ENCODE measurements at places on chromosomes 1 and 21.
A peak's percentile ranks its signal among the peaks of the same experiment; 100 is the strongest.

GRCh38 chr1:154951901-154952657 is 3.8 kb downstream of the PBXIP1 start:
- DNase-seq, result no peak

DNA sequence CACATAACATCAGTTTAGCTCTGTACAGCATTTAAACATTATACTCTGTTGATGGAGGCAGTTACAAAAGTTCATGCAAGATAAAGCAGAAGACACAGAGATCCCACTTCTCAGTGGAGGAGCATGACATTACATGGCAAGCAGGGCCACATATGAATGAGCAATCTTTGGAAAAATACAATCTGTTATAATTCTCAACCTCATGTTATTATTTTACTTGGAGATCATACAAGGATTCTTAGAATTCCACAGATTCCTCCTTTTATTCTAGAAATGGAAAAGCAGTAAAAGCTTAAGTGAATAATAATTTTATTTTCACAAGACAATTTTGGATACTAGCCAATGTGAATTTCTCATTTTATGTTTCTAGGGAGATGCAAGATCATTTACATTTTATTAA is 66.6 kb downstream of the IFI44 start:
- DNase-seq, result no peak

- DNase-seq, result peak; percentile 1
These were observed 75.2 kb upstream of the TEKT2 start for GRCh38 chr1:36008546-36009197.

GRCh38 chr1:41274752-41275545 is 32.8 kb upstream of the SCMH1 start:
- DNase-seq, result no peak

DNA sequence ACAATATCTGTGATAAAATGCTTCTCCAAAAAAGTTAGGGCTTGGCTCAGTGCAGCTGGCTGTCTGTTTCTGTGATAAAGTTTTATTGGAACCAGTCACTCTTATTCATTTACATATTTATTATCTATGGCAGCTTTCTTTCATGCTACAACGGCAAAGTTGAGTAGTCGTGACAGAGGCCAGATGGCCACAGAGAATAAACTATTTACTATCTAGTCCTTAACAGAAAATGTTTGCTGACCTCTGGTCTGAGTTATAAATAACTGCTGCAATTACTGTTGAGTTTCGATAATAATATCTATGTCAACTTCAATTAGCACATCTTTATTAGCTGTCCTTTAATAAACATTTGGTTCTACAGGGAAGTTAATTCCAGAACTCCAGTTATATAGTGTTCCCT is 180.2 kb upstream of the RUNX1 start:
- no peak for DNase-seq

DNA sequence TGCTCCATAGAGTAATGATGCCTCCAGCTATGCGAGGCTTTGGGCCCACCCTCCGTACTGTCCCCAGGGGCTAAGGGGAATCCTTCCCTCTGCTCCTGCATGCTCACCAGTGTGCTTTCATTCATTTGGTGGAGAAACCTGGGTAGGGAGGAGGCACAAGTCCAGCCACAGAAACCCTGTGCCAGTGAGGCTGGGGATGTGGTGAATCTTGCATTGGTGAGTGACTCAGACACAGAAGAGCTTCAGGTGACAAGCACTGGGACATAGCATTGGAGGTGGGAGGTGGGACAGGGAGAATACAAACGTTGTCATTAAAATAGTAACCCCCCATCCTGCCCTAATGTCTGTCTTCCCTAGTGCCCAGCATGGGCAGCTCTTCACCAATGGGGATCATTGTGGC is 5.2 kb downstream of the FCGR2A start:
- DNase-seq, result no peak

- no peak for DNase-seq
These were observed 4.8 kb downstream of the RUNX3 start for GRCh38 chr1:24925082-24925779.

DNA sequence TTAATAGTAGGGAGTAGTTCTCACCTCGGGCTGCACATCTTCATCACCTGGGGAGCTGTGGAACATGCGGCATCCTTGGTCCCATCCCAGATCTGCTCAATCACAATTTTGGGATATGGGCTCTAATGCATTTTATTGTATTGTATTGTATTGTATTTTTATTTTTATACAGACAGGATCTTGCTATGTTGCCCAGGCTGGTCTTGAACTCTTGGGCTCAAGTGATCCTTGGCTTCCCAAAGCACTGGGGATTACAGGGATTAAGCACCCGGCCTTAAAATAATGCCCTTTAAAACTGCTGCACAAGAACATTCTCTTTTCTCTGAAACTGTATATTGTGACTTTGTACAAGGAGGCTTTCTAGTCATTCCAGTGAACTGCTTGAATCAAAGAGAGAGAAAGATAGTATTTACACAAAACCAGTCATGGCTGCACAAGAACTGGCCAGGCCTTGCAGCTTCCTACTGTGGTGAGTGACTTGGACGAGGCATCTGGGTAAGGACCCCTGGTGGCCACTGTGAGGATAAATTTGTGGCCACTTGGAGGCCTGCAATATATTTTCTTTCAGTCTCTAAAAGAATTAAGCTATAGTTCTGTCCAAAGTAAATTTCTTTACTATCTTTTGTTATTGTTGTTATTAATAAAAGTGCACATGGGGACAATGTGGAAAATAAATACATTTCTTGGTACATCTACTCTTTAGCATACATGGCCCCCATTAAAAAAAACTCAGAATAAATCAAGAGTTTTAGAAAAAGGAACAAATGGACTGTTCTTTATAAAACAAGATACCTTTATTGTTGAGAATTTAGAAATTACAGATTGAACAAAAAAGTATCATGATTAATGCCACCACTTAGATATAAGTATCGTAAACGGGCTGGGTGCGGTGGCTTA is 48.0 kb downstream of the TBCE start:
- peak; percentile 83 for DNase-seq

GRCh38 chr1:168297019-168297730 is 16.5 kb downstream of the TBX19 start:
- no peak for DNase-seq

DNA sequence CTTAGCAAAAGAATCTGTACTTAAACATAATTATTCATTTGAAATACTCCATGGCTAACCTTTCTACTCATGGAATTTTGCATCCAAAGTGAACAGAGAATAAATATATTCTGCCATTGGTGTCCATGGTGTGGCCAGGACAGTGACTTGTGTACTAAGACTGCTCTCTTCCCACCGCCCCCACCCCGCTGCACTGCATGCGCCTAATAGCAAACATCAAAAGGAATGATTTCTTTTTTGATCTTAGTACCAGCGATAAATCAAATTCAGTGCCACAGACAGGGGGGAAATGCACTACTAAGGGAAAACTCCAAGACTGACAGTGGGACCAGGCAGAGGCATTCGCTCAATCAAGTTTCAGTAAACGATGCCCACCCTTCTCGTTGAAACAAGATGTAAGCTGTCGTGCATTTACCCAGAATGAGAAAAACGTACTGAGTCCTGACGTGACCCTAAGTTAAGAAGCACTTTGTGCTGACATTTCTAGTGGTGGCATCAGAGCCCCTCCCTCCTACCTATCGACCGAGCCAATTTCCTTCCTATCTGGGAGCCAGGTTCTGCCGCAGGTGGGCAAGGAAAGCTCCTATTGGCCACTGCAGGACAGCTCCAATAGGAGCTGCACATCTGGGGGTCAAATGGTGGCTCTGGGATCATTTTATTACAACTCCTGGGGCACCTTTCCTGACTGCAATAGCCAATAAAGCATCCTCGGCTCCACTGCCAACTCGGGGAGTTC is 12.5 kb downstream of the ESRRG start:
- DNase-seq, result no peak

DNA sequence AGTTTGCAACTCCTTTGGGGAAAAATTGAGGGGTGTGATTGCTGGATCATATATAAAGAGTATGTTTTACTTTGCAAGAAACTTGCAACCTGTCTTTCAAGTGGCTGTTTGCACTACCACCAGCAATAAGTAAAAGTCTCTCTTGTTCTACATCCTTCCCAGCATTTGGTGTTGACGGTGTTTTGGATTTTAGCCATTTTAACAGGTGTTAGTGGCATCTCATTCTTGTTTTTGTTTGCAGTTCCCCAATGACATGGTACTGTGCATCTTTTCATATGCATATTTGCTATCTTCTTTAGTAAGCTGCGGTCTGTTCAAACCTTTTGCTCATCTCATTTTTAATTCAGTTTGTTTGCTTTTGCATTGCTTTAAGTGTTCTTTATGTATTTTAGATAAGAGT is 535.5 kb downstream of the LRRIQ3 start:
- DNase-seq, result no peak

GRCh38 chr1:232904566-232904965 is 45.8 kb upstream of the NTPCR start:
- no peak for DNase-seq

- DNase-seq, result no peak
These were observed 1.9 kb downstream of the PODN start for GRCh38 chr1:53063744-53064515.

- DNase-seq, result no peak
These were observed 248.5 kb downstream of the USP25 start for GRCh38 chr21:15978215-15978738.

GRCh38 chr1:160781914-160782689 is 13.9 kb upstream of the LY9 start:
- no peak for DNase-seq

DNA sequence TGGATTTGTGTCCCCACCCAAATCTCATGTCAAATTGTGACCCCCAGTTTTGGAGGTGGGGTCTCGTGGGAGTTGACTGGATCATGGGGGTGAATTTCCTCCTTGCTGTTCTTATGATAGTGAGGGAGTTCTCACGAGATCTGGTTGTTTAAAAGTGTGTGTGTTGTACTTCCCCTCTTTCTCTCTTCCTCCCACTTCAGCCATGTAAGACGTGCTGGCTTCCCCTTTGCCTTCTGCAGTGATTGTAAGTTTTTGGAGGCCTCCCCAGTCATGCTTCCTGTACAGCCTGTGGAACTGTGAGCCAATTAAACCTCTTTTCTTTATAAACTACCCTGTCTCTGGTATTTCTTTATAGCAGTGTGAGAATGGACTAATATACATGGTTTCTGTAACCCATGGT is 64.6 kb downstream of the RHOU start:
- no peak for DNase-seq

DNA sequence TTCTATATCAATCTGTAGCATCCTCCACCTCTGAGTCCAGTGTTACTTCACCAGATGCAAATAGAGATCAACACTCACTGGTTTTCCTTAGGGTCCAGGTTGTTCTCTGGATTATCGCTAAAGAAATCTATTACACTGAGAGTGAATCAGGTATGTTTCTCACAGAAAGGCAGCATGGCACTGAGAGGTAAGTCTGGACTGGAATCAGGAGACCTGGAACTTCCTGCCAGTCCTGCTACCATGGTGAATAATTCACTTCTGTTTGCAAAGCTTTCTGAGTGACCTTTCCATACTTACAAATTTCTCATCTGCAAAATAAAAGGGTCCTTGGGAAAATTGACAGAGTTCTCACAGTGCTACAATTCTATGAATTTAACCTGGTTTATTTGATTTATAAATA is 1583.3 kb downstream of the MRPL39 start:
- no peak for DNase-seq

- DNase-seq, result no peak
These were observed 25.5 kb downstream of the RGL1 start for GRCh38 chr1:183830389-183830788.

GRCh38 chr1:176517484-176517883 is 54.5 kb downstream of the PAPPA2 start:
- peak; percentile 8 for DNase-seq

DNA sequence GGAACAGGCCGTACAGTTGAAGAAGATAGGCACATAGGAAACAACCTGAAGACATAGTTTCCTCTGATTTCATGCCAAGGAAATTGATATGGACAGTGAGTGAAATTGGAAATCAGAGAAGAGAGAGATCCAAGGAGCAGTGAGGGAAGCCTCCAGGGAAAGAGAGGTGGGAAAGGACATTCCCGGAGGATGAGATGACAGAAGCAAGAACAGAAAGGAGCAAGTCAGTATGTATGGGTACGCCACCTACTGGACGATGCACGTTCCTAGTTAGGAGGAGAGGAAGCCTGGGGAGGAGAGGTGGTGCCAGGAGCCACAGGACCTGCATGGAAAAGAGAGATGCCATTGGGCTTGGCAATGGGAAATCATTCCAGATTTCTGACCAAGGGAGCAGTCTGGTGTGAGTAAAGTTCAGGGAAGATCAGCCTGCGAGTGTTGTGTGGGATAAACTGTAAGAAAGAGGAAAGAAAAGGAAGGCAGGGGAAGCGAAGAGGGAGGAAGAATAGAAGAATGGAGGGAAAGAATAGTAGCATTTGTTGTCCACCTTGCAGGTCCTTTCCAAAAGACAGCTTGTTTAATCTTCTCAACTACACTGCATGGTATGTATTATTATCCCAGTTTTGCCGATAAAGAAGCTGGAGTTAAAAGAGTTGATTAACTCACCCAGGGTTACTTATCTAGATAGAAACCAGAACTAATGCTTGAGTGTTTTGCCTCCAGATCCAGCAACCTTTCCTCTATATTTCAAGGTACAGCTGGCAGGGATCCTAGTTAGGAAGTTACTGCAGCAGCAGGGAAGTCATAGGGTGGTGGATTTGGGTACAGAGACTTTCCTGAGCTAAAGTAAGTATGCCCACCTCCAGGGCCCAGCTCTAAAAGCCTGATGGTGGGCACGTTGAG is 27.4 kb downstream of the C1orf116 start:
- peak; percentile 95 for DNase-seq

DNA sequence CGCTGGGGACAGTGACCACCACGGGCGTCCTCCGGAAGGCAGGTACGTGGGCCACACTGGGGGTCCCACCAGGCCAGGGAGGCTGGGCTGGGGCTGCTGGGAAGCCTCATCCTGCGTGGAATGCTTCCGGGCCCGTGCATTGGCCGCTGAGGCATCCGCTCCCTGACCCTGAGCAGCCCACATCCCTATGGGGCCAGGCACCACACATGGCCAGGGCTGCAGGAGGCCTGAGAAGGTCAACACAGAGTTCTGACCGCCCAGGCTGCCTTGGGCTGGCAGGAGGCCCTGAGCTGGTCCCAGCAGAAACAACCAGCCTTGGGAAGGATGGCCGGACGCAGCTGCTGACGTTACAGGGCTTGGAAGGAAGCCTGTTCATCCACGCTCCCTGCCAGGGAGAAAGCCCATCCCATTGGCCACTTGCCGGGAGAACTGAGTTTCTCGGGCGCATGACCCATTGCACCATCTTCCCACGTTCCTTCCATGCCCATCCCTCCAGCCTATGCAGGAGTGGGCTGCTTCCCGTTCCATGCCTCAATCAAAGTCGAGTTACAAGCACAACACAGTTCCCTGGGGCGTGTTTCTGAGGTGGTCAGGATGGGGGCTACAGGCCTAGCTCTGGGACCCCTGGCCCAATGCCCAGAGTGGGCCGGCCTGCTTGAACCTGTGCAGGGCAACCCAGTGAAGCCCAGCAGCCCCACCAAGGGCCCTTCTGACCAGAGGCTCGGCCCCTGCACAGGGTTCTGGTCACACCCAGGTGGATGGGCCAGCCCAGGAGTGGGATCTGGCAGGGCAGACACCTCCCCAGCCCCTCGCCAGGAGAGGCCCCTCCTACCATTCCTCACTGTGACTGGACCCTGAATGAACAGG is 31.7 kb downstream of the TRIM11 start:
- no peak for DNase-seq

Measured in HT-29 (cell line).